ENCODE measurements at places on chromosomes 6 and 20.
A peak's percentile ranks its signal among the peaks of the same experiment; 100 is the strongest.

DNA sequence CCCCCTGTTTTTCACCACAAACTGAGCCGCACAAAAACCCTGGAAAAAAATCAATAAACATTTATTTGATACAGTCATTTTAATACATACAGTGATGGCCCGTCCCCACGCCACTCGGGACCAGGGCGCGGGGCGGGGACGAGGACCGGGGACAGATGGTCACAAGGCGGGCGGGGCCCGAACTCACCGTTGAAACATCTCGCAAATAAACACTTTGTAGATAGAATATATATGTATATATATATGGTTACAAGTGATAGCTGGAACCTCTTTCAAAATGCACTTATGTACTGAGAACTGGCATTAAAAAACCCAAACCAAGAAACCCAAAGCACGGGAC lies 418 bp upstream of the UCKL1 start:
- no peak for DNase-seq

DNA sequence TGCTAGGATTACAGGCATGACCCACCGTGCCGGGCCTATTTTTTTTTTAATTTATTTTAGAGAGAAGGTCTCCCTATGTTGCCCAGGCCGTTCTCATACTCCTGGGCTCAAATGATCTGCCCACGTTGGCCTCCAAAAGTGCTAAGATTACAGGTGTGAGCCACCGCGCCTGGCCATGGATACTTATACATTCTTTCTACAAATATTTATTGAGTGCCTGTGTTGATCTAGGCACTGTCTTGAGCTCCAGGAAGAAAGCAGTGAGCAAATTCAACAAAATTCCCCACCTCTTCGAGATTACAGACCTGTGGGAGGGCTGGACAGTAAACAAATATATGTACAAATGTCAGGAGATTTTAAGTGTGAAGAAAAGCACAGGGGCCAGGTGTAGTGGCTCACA lies 37.9 kb downstream of the MGME1 start:
- no peak for DNase-seq

- DNase-seq = peak; percentile 26
Observed at GRCh38 chr6:22411376-22412105, 114.7 kb upstream of the PRL start.

GRCh38 chr20:4170621-4171537 lies 155.5 kb upstream of the RNF24 start:
- DNase-seq = no peak

- no peak for DNase-seq
Observed at GRCh38 chr6:71391126-71391525, 102.5 kb downstream of the OGFRL1 start.

DNA sequence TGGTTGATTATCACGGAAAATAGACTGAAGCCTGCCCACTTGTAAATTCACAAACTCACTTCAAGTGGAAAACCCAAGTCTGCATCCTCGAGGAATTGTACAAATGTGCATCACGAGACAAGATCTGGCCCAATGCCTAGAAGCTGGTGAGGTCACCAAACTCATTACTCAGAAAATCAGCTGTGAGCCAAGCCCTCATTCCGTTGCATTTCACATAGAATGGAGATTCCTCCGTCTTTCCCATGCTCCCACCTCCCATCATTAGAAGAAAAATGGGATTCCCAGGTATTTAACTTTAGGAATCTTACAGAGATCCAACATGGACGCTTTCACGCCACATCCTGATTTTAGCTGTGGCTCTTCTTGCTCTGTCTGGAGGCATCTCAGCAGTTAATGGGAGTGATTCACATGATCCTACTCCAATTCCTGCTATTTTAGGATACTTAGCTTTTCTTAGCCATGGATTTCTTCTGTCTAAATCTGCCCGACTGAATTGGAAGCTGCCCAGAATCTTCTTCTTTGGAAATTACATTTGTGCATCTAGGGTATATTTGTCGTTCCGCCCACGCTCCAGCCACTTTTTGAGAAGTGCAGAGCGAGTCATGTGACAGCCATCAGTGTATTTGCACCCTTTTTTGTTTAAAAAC lies 68.7 kb upstream of the STMND1 start:
- peak; percentile 82 for DNase-seq

Data from forelimb muscle (tissue), 1 donor.